ENCODE measurements at places on chromosomes 3 and 15.

GRCh38 chr3:178802259-178802658 lies 266.0 kb downstream of the KCNMB2 start:
- DNase-seq, result no peak

GRCh38 chr3:87161013-87161412 lies 66.1 kb upstream of the CHMP2B start:
- no peak for DNase-seq

GRCh38 chr15:43880406-43881194 lies 53.8 kb downstream of the WDR76 start:
- no peak for DNase-seq

DNA sequence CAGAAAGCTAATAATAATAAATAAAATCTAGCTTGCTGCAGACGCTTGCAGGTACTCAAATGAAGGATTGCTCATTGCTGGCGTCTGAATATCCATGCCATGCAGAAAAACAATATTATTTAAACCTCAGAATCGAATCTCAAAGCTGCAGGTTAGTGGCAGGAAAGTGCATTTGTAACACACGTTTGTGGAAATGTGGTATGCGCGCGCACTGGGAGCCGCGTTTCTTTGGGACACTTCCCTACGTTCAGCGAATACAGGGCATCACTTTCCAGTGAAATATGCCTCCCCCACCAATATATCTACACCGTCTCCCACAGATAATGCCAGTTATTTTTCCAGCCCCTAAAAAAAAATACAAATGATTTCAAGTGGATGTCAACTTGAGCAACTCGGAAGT lies 37.1 kb downstream of the ZIC4 start:
- DNase-seq, result no peak

DNA sequence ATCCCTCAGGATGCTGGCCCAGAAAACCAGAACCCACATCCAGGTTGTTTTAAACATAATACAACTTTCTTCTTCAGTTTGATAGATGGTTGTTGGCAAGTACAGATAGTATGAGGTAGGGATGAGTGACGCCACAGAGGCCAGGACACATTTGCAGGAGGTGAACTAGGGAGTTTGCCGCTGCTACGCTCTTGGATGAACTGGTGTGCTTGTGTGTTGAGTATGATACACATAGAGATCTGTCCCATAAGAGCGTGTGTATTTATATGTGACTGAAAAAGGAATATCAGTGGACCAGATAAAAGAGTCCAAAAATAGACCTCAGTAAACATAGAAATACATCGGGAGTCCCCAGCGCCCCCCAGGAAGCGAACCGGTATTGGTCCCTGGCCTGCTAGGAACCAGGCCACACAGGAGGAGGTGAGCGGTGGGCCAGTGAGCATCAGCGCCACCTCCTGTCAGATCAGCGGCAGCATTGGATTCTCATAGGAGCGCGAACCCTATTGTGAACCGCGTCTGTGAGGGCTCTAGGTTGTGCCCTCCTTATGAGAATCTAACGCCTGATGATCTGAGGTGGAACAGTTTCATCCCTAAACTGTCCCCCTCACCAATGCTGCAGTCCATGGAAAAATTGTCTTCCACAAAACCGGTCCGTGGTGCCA lies 98.1 kb downstream of the LRRK1 start:
- DNase-seq, result no peak

DNA sequence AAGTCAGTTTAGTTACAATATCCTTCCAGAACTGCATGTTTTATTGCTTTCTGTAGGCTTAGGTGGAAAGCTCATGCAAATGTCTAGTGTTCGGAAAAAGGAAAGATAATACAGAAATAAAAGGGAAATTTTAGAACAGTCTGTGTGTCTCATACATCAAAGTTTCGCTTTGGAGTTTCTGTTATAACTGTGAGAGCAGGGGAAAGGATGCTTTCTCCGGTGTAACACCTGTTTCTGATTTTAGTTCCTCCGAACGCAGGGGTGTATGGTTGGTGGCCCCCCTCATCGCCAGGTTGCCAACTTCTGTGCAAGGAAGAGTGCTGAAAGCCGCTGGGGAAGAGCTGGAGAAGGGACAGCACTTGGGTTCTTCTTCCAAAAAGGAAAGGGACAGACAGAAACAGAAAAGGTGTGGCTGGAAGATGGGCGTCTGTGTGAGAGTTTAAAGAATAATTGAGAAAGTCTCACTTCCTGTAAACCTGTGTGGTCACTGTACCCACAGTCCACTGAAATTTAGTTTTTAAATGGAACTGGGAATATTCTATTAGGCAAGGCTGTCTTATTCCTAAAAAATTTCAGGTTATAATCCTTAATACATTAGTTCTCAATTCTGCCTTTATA lies 6.7 kb downstream of the P2RY12 start:
- no peak for DNase-seq

GRCh38 chr3:126107957-126108675 lies 24.2 kb upstream of the SLC41A3 start:
- DNase-seq, result peak; percentile 2

DNA sequence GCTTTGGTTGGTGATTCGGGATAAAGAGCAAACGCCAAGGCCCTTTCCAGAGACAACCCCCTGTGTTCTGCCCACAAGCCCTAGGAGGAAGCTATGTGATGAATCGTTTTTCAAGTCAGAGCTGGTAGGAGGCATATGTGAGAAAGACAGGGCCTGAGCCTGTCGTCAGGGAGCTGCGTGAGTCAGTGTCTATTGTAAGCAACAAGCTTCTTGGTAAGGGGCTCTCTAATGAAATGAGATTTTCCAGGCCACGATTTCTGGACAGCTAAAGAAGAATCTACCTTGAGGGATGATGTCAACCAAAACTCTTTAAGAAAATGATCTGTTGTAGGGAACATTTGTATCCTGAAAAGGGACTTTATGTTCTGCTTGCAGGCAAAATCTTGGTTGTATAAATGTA lies 318.9 kb upstream of the IL12A start:
- peak; percentile 73 for DNase-seq

GRCh38 chr3:48662753-48663488 lies at the start of gene CELSR3:
CELSR3 (minus strand) TSS chr3:48662886; CDS start chr3:48662634, 252 bp downstream.
- DNase-seq, result peak; percentile 91

GRCh38 chr3:44030285-44030684 lies 211.4 kb upstream of the TOPAZ1 start:
- no peak for DNase-seq

DNA sequence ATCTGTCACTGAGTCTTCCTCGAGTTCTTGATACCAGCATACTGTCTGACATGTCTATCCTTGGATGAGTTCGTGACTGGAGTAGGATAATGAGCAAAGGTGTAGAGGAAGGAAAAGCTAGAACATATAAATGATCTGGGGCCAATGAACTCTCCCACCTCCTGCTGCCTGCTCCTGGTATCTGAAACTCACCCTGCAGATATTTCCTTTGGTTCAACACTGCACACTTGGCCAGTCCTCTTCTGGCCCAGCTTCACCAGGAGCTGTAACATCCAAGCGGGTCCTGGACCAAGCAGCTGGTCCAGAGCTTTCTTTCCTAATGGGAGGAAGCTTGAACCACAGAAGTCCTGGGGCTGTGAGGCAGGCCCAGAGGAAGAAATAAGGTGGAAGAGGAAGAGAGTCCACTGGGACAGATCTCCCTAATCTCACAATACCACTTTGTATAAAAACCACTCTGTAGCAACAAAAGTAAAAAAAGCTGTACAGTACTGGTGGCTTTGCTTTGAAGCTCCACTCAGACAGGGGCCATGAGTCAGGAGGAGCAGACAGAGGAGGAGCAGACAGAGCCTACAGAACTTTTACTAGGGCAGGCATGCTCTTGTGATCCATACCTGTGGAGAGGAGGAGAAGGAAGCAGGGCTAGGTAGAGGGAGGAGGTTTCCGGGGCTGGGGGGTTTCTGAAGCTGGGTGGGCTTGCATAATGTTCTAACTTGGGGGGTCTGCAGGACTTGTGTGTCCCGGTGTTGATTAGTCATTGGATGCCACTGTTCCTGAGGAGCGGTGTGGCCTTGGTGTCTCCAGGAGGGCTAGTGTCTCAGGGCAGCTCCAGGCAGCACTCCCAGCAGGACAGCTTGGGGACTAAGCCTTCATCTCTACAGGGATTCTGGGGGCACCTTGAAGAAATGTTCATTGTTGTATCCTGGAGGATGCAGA lies 166.9 kb downstream of the ABHD5 start:
- no peak for DNase-seq

DNA sequence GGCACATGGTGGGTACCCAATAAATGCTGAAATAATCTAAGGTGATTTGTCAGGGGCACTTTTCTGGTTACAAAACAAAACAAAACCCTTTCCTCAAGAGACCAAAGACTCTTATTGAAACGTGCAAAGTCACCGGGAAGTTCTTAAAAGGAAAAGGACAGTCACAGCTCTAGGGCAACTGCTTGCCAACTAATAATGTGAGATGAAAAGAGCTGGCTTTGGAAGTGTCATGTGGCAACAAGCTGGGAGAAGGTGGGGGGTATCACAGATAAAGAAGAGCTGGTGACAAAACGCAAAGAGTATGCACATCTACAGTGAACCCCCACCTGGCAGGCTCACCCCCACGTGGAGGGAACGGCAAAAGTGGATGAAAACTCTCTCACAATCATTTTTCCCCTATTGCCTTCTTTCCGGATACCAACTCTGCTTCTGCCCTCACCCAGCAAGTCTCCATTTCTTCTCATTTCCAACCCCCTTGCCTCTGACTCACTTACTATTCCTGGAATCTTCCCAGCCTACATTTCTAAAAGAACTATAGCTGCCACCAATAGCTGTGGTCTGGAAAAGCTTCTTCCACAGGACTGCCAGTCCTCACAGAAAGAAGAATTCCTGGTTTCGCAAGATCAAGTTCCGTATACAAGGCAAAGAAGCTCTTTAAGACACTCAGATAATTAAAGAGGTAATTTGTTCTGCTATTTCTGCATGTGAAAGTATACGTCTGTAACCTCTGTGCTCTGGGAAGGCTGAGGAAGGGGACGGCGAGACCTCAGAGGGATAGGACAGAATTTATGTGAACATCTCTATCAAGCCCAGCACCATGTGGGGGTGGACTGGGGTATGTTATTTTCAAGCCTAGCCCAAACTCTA lies 21.8 kb upstream of the ANPEP start:
- DNase-seq, result peak; percentile 70

DNA sequence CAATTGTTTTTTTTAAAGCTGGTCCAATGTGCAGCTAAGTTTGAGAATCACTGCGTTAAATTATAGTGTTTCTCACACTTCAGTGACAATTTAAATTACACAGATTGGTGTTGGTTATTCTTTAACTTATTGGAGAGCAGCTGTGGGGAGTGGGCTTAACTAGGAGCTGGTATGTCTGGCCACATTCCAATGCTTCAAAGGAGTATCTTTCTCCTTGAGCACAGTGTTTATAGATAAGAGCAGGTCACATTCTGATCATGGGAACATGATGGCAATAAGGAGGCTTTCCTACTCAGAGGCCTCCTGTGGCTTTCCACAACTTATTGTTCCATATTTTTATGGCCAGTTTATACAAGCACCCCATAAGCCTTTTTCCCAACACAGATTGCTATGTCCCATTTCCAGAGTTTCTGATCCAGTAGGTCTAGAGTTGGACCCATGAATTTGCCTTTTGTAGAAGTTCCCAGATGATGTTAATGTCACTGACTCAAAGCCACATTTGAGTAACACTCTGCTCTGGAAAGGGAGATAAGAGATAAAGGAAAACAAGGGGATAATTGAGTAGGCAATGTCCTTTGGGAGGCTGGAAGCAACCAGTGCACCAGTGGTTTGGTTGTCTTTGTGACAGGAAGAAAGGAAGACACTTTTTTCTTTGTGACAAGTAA lies 33.0 kb upstream of the PLSCR4 start:
- peak; percentile 43 for DNase-seq

GRCh38 chr3:113537155-113537554 lies 4.8 kb downstream of the SIDT1 start:
- DNase-seq, result no peak

- DNase-seq, result no peak
Measured at GRCh38 chr3:189146848-189147247, 24.9 kb upstream of the TPRG1 start.

DNA sequence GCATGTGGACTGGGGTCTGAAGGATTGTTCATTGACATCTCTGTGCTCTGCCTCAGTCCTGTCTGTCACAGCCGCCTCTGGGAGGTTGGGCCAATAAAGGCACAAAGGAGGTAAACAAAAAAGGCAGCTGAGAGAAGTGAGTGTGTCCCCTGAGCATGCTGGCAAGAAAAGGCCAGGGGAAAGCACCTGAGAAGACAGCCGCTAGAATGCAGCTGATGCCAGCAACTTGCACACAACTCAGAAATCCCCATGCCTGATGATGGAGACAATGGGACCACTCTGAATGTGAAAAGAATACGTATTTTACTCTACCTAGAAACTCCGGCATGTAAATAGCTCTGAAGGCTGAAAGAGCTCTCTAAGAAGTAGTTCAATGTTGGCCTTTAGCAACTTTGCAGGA lies 118.7 kb downstream of the KCNH8 start:
- no peak for DNase-seq

DNA sequence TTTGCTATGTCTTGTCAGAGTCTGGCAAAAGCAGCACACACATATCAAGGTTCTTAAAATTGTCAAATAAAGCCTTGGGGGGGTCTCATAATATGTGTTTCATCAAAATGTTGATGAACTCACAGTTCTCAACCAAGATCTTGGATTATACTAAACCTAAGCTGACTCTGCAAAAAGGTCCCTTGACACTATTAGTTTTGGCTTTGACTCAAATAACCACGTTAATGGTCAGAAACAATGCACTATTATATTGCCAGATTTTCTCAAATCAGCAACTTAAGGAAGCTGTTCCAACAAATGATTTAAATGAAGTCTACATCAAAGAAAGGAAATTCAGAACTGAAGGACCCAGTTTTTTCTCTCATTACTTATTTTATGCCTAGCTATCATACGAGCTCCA lies 1063.9 kb downstream of the ROBO1 start:
- DNase-seq, result no peak
